GM12892 (cell line): ENCODE measurements at places on chromosomes 12 and 14.

GRCh38 chr12:94157981-94158411 is 9.6 kb downstream of the PLXNC1 start:
- DNase-seq = peak; percentile 32

DNA sequence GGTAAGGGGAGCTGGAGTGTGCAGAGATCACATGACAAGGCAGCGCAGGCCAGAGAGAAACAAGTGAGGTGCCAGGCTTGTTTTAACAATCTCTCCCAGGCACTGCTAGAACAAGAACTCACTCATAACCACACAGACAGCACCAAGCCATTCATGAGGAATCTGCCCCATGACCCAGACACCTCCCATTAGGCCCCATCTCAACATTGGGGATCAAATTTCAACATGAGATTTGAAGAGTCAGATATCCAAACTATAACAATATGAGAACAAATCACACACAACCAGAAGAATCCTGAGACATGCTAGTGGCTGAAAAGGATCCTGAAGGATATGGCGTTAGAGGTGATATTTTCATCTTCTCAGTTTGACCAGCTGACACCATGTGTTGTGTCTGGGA is 21.9 kb downstream of the OR6J1 start:
- DNase-seq = no peak

DNA sequence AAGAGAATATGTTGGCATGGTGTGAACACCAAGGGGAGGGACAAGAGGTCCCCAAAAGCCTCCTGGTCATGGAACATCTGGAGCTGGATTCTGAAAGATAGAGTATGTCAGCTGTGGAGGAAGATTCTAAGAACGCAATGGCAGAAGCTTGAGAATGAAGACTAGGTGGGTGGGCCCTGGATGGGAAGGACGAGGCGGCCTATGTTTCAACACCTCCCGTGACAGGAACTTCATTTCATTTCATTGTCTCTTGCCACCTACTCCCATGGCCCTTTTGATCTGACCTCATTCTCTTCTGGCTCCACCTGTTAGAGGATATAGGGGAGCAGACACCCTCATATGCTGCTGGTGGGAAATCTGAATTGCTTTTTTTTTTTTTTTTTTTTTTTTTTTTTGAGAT is 3.3 kb downstream of the UNG start:
- DNase-seq = no peak

- DNase-seq = no peak
Measured at GRCh38 chr12:24075650-24076049, 126.2 kb upstream of the SOX5 start.

GRCh38 chr12:1553987-1554982 is 40.1 kb downstream of the FBXL14 start:
- peak; percentile 74 for DNase-seq

DNA sequence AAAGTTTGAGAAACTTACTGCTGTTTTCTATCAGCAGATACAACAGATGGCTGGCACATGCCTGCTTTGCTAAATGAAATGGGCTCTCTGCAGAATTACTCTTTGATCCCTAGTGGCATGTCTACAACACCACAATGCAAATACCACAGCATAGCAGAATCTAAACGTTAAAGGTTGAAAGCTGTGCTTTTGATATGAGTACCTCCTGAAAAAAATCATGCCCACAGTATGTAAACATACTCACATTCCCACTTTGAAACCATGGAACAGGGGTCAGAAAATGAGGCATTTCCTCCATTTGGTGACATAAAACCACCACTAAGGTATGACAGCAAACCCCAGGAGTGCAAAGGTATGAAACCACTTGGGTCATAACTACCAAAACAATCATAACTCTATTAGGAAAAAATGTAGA is 7.5 kb downstream of the WIF1 start:
- no peak for DNase-seq

- no peak for DNase-seq
Measured at GRCh38 chr12:108596854-108597558, 878 bp downstream of the TMEM119 start.

DNA sequence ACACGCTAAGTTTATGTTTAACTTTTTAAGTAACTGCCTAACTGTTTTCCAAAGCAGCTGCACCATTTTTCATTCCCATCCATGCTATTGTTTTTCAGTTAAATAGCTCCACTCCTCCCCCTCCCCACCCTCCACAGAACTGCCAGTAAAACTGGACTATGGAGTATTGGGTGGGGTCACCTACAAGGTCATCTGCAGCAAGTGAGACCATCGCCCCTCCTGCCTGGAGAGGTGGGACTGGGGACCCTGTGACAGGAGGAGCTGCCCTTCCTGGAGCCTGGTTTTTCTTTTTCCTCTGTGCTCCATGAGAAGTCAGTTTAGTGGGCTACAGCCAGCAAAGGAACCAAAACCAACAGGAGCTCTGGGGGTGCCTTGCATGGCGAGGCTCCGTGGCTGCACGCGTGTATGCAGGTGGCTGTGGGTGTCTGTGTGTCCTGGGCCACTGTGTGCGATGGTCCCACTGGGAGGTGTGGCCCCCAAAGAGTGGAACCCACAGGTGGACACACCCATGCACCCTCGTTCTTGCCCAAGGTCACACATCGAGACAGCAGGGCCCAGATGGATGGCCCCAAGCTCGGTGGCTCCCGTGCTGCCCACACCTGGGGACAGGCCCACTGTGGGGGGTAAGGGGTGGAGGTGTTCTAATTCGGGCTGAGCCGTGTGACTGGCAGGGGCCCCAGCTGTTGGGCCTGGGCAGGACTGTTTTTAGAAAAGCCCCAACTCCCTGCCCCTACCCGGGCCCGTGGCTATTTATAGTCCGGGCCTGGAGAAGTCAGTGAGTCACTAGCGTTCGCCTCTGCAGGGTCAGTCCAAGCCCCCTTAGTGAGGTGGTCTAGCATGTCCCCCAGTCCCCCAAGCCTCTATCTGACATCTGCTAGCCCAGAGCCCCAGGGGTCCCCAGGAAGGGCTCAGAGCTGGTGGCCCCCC is 2.3 kb upstream of the ADSS1 start:
- no peak for DNase-seq

DNA sequence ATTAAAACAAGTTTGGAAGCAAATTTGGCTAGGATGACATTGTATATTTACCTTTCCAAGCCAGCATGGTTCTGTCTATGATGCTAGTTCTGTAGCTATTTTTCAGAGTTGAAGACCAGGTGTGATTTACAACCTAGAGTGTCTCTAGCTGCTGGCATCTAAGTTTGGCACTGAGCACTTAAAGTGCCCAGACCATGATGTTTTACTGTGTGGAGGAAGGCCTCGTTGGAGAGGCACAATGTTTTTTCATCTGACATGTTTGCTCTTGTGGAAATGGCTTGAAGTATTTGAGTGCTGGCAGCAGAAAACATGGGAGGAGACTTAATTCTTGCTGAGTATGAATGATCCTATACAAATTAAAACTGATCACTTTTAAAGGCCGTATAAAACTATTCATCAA is 13.0 kb upstream of the C12orf71 start:
- DNase-seq = no peak

GRCh38 chr12:57416039-57416996 is 14.5 kb downstream of the R3HDM2 start:
- no peak for DNase-seq

- no peak for DNase-seq
Measured at GRCh38 chr12:127241072-127241817, 1025.7 kb upstream of the TMEM132C start.

DNA sequence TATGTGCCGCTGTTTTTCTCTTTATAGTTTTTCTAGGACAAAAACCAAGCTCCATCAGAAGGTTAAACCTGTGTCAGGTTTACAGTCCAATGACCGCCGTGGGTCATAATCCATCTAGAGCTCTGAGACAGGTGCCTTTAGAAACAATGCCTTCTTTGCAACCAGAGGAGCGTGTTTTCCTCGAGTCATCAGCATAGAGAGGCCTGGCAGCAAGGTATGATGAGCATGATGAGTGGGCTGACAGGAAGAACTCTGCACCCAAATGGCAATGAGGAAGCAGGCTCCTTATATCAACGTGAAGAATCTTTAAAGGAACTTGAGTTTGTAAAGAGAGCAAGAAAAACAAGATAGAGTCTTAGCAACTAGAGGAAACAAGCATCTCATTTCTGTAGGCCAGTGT is 60.5 kb upstream of the NUDT4 start:
- DNase-seq = no peak

DNA sequence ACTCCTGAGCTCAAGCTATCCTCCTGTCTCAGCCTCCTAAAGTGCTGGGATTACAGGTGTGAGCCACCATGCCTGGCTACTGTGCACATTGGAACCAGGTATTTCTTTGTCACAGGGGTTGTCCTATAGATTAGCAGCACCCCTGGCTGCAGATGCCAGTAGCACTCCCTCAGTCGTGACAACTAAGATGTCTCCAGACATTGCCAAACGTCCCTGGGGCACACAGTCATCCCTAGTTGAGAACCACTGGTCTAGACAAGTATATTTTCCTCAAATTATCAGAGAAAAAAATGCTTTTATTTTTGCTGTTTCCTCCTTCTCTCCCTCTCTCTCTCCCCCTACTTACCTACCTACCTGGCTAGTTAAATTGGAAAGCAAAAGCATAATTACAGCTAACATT is 17.9 kb upstream of the P2RX7 start:
- no peak for DNase-seq

DNA sequence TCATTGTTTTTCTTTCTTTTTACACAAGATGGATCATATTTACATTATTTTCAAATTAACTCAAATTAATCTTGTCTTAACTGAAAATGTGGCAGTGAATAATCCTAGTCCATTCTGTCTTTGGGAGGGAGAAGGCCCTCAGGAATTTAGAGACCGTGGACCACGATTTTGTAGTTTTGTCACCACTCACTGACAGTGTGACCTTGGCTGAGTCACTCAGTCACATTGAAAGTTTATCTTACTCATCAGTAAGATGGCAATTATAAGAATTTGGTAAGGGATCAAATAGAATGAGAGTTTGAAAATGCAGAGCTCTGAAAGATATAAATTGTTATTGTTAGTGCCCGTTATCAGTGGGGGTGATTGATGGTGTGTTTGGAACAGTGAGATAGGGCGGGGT is 16.4 kb downstream of the FOXJ2 start:
- no peak for DNase-seq

GRCh38 chr14:58907803-58908202 is 270.0 kb downstream of the DACT1 start:
- DNase-seq = no peak

DNA sequence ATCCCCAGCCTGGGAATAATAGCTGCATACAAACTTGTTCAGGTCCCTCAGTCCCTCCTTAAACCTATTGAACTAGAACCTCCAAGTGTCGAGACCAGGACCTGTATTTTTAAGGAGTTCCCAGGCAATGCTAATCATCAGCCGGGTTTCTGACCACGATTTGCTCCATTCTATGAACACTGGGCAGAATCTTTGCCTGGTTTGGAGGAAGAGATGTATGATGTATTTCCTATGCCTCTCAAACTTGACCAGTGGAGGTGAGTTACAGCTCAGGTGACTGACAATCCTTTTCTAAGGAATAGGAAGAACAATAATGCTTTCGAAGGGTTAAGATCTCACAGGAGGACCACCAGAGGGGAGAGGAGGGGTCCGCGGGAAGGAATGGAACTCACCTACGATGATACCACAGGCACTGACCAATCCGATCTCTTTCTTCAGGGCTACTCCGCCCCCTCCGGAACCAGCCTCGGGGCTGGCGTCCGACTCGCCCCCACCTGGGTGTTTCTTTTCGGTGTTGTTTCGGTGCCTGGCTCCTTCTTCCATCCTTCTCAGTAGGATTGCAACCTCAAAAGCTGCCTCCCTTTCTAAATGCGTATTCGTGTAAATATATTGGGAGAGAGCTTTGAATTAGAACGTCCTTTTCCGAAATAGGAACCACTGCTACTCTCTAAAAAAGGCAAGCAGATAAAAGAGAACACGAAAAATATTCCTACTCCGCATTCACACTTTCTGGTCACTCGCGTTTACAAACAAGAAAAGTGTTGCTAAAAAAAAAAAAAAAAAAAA is 895 bp downstream of the SLC7A8 start:
- no peak for DNase-seq

GRCh38 chr14:60087668-60088067 is 4.1 kb upstream of the PCNX4 start:
- no peak for DNase-seq

GRCh38 chr14:28596391-28596790 is 170.2 kb upstream of the FOXG1 start:
- no peak for DNase-seq
